ENCODE measurements at places on chromosomes 5 and 9.

GRCh38 chr9:16386827-16387077 lies 483.7 kb downstream of the BNC2 start:
- DNase-seq, result no peak

GRCh38 chr5:78008356-78008967 lies 232.3 kb upstream of the TBCA start:
- DNase-seq, result no peak

DNA sequence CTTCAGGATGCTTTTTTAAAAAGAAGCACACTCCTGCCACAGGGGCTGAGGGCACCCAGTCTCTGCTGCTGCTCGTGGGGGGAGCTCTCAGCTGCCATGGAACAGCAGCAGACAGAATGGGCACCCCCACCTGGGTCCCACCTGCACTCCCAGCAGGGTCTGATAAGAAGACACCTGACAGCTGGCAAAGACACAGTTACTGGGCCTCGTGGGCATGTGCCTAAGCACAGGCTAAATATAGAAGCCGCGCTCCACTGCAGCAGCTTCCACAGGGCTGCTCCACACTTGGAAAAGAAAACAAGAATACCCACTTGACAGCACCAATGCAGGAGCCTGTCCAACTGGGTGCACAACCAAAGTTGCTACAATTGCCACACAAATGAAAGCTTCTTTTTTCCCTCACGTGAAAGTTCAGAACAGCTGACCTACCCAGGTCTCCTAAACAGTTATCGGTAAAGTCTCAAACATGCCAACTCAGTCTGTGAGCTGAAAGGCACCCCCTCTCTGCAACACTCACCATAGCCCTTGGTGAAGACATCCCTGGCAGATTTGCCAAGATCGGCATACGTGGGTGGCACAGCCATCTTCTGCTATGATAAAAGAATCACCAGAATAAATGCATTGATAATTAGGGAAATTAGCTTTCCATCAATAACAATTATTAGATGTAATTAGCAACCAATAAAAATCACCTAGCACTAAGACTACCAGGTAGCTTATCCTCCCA lies 12.2 kb downstream of the VDAC1 start:
- no peak for DNase-seq

- DNase-seq, result no peak
These were observed 24.7 kb upstream of the NUDT12 start for GRCh38 chr5:103587185-103587748.

GRCh38 chr5:87570366-87570765 lies 157.6 kb upstream of the CCNH start:
- no peak for DNase-seq

DNA sequence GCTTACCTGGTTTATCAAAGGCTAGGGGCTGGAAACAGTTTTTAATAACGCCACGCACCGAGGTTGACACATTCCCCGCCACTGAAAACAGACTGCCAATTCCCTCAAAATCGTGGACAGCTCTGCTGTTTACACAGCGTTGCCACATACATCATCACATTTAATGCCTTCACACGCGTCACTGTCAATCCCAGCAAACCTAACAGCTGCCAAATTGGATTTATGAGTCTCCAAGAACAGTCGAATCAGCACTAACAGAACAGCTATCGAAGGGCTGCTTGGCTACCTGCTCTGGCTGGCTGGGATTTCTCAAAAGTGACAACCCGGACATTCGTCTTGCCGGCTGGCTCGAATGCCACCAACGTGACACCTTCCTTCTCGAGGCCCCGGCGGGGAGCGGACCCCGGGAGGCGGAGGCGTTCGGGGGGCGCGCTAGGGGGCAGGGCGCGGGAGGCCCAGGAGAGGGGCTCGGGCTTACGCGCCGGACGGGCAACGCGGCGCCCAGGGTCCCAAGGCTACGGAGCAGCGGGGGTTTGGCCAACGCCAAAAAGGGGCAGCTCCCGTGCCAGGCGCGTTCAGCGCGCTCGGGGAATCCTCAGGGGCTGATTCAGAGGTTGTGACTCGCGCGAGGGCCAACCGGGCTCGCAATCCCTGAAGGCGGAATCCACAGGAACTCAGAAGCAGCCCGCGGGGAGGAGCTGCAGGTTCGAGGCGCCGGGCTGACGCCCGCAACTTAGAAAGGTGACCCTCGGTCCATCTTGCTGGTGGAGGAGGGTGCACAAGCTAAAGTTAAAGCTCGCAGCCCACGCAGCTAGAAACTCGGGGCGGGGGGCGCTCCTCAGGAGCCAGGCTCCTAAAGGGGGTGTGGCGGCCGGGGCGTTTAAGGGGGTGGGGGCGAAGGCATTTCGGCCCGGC lies 1.2 kb downstream of the CDC14B start:
- no peak for DNase-seq

- DNase-seq, result no peak
These were observed 405.5 kb downstream of the ARHGEF28 start for GRCh38 chr5:74031536-74031935.

DNA sequence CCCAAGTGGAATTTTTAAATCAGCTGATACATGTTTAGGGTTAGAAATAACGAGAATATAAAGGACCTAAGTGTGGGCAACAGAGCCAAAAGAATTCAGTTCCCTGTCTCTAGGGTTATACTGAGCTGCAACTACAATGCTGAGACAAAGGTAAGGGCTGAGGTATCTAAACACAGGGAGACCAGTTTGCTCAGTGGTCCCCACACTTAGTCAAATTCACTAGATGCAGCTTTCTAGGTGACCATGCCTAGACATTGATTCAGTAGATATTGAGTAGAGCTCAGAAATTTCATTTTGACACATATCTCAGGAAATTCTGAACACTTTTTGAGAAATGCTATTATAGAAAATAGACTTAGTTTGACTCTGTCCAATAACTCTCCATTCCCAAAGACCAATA lies 84.8 kb downstream of the PPP2R2B start:
- no peak for DNase-seq

- DNase-seq, result peak; percentile 80
These were observed 8.2 kb downstream of the RANBP6 start for GRCh38 chr9:6007058-6007769.

GRCh38 chr5:24630918-24631317 lies 13.9 kb downstream of the CDH10 start:
- DNase-seq, result no peak

GRCh38 chr5:174951151-174951780 lies 226.9 kb downstream of the MSX2 start:
- DNase-seq, result no peak

- no peak for DNase-seq
These were observed 233.5 kb downstream of the FRMD3 start for GRCh38 chr9:83304686-83305085.

GRCh38 chr5:72503888-72504491 lies 3.2 kb downstream of the ZNF366 start:
- DNase-seq, result no peak

All from immature natural killer cell (primary cell).